ENCODE measurements at places on chromosomes 3 and 15. TPM values are rescaled to one million over a fixed set of nuclear protein-coding genes. Genes with fewer than 3 reads are reported as not detected.
A peak's percentile ranks its signal among the peaks of the same experiment; 100 is the strongest.

- no peaks in the 10 kb centered on the region for H3K36me3 ChIP-seq
- no peak for DNase-seq
- peaks cover 15% of the 10 kb centered on the region for H3K27me3 ChIP-seq
- no peak overlapping the region for H3K27ac ChIP-seq
- H3K4me1 ChIP-seq, result peaks cover 9% of the 10 kb centered on the region
- H3K4me3 ChIP-seq, result no peak overlapping the region
Observed at GRCh38 chr3:53843195-53844177, 2.7 kb downstream of the CHDH start.

Gene SEC62
- total RNA-seq, result 88.5 TPM

DNA sequence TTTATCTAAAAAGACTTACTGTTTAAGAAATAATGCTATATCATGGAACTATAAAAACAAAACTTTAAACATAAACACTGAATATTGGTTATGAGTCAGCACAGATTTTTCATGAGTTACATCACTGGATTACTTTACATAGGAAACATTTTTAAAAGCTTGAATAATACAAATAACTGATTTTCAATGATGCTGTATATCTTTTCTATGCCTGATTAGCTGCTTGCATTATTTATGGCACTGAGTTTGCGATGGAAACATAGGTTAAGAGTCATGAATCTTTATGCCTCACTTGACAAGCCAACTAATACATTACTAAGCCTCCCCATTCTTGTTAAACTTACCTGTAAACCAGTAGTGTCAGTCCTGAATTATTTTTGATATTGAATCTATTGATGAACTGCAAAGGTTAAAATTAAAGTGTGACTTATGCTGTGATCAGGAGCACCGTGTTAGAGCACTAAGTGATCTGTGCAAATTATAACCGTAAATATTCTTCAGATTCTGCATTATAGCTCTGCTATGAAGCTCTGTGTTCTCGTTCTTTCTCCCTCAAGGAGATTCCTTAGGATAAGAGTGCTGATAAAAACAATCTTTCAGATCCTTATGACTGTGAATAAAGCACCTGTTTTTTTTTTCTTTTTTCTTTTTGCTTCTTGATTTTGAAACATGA is 437.3 kb upstream of the BCHE start:
- H3K27ac ChIP-seq, result no peak overlapping the region
- no peak overlapping the region for H3K4me3 ChIP-seq
- DNase-seq, result no peak

GRCh38 chr3:28250999-28251398 is 9.6 kb downstream of the CMC1 start:
- peaks cover 29% of the 10 kb centered on the region for H3K4me1 ChIP-seq
- no peaks in the 10 kb centered on the region for H3K36me3 ChIP-seq
- H3K27ac ChIP-seq, result peak overlapping the region; percentile 63
- no peaks in the 10 kb centered on the region for H3K27me3 ChIP-seq
- DNase-seq, result peak; percentile 33
- H3K4me3 ChIP-seq, result no peak overlapping the region

DNA sequence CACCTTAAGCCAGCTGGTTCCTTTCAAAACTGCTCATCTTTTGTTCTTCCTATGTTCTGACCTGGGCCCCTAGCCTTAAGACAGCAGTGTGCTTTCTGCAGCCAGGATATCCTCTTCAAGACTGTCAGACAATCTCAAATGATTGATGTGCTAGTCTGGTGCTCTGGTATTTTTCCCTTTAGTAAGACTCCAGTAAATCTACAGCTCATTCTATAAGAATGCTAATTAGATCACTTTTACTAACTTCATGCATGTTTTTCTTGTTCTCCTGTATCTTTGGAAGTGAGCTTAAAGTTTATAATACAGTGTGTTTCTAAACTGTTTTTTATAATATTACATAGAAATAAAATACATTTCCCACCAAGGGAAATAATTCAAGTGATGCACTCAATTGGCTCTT is 220.9 kb upstream of the NANOGP8 start:
- no peak for DNase-seq
- H3K27me3 ChIP-seq, result no peaks in the 10 kb centered on the region
- H3K4me3 ChIP-seq, result no peak overlapping the region
- no peaks in the 10 kb centered on the region for H3K4me1 ChIP-seq

Gene C15orf62
- total RNA-seq, result 0.64 TPM

Gene DGKG
- total RNA-seq, result 0.63 TPM

DNA sequence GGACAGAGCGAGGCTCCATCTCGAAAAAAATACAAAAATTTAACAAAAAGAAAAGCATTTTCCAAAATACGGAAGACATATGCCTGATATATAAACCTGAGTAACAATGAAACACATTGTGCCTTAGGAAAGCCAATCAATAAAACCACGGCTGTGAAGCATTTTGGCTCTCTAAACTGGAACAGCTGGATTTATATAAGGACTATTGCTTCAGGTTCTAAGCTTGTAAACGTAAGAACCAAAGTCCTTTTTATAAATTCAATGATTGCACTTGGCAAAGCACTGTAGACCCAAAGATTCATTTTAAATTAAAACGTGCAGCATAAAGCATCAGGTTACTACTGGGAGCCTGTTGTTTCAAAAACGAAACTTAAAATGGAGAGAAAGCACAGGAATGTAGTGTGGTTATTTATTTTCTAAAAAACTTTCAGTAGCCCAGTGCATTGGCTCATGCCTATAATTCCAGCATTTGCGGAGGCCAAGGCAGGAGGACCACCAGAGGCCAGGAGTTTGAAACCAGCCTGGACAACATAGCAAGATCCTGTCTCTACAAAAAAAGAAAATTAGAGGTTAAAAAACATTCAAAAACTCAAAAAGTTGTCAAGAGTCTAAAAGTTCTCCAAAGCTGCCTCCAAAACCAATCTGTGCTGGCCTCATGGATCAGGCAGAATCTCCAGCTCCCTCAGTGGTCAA is 61.5 kb downstream of the USF3 start:
- H3K27ac ChIP-seq, result no peak overlapping the region
- H3K4me3 ChIP-seq, result no peak overlapping the region
- no peaks in the 10 kb centered on the region for H3K4me1 ChIP-seq
- DNase-seq, result no peak
- no peaks in the 10 kb centered on the region for H3K27me3 ChIP-seq
- H3K36me3 ChIP-seq, result peaks cover 3% of the 10 kb centered on the region

Gene MYO5C
- total RNA-seq, result 0.45 TPM

GRCh38 chr3:12338595-12339546 is 50.0 kb downstream of the PPARG start:
- H3K27me3 ChIP-seq, result no peaks in the 10 kb centered on the region
- DNase-seq, result no peak
- no peaks in the 10 kb centered on the region for H3K36me3 ChIP-seq
- H3K4me3 ChIP-seq, result no peak overlapping the region
- H3K27ac ChIP-seq, result no peak overlapping the region

DNA sequence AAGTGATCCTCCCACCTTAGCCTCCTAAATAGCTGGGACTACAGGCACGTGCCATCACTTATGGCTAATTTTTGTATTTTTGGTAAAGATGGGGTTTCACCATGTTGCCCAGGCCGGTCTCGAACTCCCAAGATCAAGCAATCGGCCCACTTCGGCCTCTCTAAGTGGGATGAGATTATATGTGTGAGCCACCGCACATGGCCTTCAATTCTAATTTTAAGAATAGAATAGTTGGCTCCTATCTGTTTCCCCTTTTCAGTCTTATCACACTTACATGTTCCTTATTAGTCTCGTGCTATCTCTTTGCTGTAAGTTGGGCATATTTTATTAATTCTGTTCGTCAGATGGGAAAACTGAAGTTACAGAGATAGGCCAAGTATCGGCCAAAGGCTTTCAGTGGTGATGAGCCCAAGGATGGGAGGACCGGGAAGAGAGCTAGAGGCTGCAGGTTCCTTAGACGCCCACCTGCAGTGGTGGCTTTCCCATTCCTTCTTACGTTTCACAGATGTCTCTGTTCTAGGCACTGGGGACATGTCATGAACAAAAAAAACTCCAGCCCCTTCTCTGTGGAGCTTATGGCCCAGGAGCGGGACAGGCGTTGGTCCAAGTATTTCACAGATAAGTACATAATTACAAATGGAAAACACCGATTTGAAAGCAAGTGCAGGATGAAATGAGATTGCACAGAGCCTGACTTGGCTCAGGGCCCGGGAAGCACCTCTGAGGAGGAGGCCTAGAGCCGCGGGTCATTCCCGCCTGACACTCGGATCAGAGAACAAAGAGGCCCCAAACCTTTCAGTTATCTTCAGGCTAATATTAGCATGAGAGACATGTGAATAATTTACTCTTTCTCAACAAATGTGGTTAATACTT is 91.1 kb upstream of the KLF13 start:
- H3K4me1 ChIP-seq, result peaks cover 6% of the 10 kb centered on the region
- H3K27ac ChIP-seq, result no peak overlapping the region
- no peaks in the 10 kb centered on the region for H3K36me3 ChIP-seq
- no peak for DNase-seq
- no peaks in the 10 kb centered on the region for H3K27me3 ChIP-seq
